ENCODE measurements at places on chromosomes 3 and 15. TPM values are rescaled to one million over a fixed set of nuclear protein-coding genes. Genes with fewer than 3 reads are reported as not detected.

Gene SLC22A14
- total RNA-seq: not detected

Gene GOLGA8O
- total RNA-seq: not detected

Gene FOXL2NB
- not detected for total RNA-seq

Gene CCR4
- 0.35 TPM for total RNA-seq

All from right atrium auricular region (tissue), 2 donors.